Stimulated activated CD4-positive, alpha-beta T cell treated with anti-CD3 and anti-CD28 coated beads, Interleukin-4, amount 100 ng/mL, for 24 hours (primary cell): ENCODE measurements at places on chromosomes 6 and 20.

DNA sequence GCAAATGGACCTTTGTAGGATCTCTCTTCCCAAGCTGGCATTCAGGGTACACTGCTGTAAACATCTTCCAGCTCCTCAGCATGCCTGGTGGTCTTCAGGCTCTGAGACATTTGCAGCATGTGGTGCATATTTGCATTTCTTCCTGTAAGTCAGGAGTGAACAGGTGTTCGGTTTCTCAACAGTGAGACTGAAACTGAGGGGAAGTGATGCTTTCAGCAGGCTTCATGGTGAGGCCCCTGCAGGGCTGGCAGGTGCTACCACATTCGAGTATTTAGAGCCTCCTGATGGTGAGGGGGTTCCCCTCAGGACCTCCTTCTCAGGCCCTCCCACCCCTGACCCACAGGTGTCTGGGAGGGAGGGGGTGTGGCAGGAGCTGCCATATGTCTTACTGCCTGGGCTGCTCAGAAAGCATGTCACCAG lies 15.1 kb downstream of the MYBL2 start:
- DNase-seq = no peak

GRCh38 chr6:116447496-116448011 lies 13.6 kb upstream of the CALHM6 start:
- no peak for DNase-seq

GRCh38 chr6:145736661-145737144 lies 1.4 kb upstream of the EPM2A start:
- DNase-seq = no peak

GRCh38 chr6:117512056-117512828 lies 29.8 kb downstream of the DCBLD1 start:
- no peak for DNase-seq

DNA sequence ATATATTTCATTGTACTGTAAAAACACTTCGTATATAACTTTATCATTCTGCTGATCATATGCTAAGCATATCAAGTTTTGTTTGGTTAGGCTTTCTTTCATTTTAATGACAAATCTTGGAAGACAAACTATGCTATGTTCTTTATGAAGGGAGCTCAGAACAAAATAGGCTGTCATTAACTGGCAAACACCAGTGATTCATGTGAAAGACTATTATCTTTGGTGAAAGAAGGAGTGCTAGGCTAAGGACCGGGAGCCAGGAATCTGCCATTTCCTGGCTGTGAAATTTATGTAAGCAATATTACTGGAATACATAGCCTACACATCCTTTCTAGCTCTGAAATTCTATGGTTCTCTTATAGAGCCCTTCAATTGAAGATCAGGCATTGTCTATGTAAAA lies 136.2 kb upstream of the CCN2 start:
- DNase-seq = no peak

GRCh38 chr6:11824986-11825385 lies 46.4 kb upstream of the ADTRP start:
- DNase-seq = peak; percentile 43

GRCh38 chr6:2753110-2753489 lies 2.4 kb upstream of the MYLK4 start:
- no peak for DNase-seq

DNA sequence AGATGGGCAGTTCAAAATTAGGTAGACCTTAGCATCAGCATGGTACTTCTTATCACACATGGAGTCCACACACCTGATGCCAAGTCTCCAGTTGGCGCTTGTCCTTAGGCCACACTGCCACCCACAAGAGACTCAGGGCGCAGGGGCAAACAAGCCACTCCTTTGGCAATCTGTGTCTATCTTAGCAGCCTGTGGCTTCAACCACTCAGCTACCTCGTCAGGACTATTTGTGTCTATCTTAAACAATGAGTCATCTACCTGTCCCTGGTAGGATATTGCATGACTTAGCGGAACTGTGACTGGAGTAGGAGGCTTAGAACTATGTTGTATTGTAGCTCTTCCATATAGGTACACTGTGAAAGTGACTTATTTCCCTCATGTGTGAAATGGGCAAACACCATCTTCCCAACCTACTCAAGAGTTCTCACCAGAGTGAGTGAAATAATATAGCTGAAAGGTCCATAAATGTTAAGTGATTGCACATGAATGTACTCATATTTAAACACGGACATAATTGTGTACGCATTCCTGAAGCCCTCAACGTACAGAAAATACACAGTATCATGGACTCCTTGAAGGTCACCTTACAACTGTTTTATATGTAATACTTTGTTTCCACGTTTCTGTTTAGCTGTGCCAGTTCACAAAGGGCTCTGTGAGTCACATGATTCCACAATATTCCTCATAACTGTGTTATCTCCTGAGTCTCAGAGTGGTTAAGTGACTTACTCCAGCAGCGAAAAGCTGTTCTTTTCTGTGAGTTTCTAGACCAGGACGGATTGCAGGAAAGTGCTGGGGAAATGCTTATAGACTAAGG lies 1.6 kb downstream of the TRIM27 start:
- peak; percentile 26 for DNase-seq

DNA sequence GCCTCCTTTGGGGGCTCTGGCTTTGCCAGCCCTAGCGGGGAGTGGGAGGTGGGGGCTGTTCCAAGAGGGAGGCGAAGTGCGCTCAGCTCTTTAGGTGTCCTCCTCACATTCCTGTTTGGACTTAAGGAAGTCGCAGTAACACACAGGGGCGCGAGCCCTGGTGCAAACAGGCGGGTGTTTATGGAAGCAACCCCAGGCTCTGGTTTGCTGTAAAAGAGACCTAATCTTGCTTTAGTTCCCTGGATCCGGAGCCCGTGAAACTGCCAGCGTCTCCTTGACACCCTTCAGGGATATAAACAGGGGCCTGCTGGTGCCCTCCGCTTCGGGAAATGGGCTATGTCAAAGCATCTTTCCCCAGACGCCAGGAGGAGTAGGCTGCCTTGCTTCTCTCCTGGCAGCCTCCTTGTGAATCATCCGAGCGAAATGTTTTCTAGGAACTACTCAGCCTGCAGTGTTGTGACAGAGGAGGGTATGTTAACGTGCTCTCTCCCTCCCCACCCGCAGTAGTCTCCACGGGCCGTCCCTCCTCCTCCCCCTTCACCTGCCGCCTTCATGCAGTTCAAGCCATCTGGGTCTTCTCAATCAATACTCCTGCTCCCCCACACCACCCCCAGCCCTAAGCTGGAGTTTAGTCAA lies 168.0 kb upstream of the LRFN2 start:
- DNase-seq = no peak

DNA sequence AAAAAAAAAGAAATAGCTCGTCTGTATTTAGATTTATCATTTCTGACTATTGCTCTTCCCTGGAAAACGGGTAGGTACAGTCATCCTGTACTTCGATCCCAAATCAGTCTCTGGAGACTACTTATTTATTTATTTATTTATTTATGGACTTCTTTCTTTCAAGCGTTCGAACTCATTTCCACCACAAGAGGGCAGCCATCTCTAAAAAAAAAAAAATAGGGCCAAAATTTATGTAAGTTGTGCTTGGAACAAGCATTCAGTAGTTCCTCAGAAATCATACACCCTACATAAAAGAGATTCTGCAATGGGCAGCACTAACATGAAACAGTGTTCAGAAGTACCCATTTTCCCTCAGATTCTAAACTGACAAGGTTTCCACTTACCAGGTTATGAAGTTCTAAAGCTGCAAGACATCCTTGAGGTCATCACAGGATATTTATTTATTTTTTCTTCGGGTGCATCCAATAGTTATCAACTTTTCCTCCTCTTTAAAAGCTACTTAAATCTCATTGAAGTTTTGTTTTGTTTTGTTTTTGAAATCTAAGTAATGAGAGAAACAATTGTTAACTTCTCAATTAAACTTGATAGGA lies 1.9 kb upstream of the BMP2 start:
- no peak for DNase-seq

GRCh38 chr6:21024616-21025015 lies 490.4 kb downstream of the CDKAL1 start:
- DNase-seq = no peak

DNA sequence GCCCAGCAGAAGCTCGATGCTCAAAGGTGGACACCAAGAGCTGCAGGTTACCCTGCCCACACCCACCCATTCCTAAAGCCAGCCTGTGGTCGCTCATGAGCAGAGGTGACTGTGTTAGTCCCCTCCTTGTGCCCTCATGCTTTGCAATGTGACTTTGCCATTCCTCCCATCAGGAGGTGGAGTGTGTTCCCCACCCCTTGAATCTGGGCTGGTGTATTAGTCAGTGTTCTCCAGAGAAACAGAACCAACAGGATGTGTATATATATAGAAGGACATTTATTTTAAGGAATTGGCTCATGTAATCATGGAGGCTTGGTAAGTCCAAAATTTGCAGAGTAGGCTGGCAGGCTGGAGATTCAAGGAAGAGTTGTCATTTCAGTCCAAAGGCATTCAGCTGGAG lies 54.4 kb upstream of the RNF24 start:
- DNase-seq = no peak

DNA sequence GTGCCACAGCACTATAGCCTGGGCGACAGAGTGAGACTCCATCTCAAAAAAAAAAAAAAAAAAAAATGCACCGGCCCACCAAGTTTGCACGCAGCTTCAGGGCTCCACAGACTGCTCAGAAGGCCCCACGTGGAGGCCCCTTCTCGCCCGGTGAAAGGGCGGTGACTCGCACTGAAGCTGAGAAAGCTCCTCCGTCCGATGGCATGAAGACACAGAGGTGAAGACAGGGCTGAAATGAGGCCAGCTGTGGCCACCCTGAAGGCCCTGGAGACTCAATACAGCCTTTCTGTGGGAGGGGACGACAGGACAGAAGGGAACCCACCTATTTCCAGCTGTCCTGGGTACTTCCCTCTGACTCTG lies 84.0 kb downstream of the PTPN1 start:
- no peak for DNase-seq

- no peak for DNase-seq
Measured at GRCh38 chr20:12179692-12180091, 262.0 kb downstream of the BTBD3 start.

DNA sequence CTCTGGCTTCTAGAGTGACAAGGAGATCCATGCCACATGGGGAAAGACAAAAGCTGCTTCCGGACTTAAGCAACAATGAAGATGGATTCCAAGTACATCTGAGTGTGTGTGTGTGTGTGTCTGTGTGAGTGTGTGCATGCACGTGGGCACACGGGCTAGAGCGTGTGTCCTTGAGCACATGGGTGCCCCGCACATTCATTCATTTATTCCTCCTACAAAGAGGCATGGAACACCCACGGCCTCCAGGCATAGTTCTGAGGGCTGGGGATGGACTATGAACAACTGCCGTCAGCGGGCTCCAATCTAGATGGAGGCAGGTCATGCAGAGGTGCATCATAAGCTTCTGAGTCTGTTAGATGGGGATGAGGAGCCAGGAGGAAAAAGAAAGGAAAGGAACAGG lies 49.1 kb downstream of the GRM4 start:
- DNase-seq = no peak

DNA sequence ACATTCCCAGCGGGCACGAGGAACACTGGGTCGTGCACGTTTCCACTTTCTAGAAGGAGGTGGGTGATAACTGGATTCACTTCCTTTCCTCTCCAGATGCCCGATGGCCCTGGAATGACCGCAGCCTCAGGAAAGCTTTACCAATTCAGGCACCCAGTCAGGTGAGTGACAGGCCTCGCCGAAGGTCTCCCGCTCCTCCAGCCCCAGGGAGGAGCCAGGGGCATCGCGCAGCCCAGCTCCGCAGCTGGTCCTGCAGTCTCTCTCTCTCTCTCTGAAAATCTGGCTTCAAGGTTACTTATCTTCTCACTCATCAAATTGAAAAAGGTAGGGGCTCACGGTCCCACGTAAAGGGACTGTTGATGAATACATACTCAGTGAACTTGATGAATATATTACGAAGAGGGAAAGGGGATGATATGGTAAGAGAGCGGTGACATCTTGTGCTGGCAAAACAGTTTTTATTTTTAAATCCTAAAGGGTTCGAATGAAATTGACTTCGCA lies 891 bp downstream of the RIPPLY2 start:
- DNase-seq = no peak

DNA sequence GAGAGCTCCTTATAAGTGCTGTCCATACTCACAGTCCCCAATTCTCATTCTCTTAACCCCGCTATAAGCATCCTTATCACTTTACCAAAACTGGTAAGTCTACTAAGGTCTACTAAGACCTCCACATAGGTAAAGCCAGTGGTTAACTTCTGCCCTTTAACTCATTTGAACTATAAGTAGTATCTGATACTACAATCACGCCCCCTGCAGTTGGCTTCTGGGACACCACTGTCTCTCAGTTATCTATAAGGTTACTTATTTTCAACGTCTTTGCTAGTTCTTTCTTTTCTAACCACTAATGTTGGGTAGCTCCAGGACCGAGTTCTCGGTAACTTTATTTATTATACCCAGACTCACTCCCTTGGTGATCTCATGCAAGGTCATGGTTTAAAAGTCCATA lies 142.6 kb downstream of the ARHGAP18 start:
- DNase-seq = peak; percentile 41

DNA sequence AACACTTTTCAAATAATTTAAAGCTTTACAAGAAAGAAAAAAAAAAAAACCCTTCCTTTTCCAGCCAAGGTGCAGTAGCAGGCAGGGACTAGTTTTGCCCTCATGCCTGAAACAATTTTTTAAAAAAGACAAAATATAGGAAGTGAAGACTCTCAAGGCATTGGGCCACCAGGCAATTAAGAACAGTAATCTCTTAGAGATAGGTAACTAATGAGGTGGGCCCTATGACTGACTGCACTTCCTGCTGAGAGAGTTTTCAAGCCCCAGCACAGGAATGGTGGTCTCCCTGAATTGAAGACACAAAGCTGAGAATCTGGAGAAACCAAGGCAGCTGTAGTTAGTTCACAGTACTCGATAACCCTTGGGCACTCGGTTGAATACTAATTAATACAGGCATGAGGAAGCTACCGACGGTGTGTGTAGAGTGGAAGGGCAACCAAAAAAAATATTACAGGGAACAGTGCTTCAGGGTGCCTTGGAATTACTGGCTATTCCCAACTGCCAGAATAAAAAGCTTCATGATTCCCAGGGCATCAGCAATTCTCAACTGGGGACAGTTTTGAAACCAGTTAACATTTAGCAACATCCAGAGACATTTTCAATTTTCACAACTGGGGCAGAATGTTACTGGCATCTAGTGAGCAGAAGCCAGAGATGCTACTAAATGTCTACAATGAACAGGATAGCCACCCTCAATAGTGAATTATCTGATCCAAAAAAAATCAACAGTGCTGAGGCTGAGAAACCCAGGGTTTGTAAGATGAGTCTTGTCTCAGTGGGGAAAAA lies 36.0 kb upstream of the PLN start:
- DNase-seq = no peak

DNA sequence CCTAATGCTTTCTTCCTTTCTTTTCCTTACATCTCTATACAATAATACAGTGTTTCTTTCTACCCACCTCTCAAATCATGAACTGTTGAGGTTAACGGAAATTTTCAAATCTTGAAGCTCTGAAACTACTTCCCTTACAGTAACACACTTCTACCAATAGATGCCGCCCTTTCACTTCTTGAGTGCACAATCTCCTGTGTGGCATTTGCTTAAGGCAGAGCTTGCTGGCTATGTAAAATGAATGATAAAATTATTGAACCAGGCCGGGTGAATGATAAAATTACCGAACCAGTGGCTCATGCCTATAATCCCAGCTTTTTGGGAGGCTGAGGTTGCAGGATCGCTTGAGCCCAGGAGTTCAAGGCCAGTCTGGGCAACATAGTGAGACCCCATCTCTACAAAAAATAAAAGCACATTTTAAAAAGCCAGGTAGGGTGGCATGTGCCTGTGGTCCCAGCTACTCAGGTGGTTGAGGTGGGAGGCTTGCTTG lies 56.8 kb downstream of the KCNS1 start:
- DNase-seq = peak; percentile 55
